AG20443 (cell line): ENCODE measurements at places on chromosomes 6 and 20.

GRCh38 chr6:33161354-33162331 lies 30.6 kb downstream of the COL11A2 start:
- peak; percentile 94 for DNase-seq

DNA sequence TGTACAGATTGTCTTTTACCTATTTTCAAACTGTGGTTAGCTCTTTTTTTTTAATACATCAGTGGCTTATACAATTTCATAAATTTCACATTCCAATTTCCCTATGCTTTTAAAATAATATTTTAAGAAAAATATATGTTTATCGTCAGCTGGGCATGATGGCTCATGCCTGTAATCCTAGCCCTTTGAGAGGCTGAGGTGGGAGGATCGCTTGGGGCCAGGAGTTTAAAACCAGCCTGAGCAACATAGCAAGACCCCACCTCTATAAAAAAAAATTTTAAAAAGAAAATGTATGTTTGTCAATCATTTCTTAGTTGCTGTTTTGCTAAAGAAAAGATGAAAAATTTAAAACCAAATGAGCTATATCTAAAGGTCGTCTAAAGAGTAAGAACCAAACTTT lies 3.4 kb downstream of the GJA1 start:
- DNase-seq: no peak

- DNase-seq: no peak
These were observed 67.3 kb downstream of the ADTRP start for GRCh38 chr6:11711003-11711983.

- no peak for DNase-seq
These were observed 1.6 kb downstream of the PGBD1 start for GRCh38 chr6:28282926-28283325.

GRCh38 chr6:152993431-152993830 lies 9.1 kb downstream of the MTRF1L start:
- no peak for DNase-seq
